Activated T-helper 1 cell treated with anti-CD3 and anti-CD28 coated beads, Interleukin-2, amount 50 U/mL, for 16 hours (primary cell): ENCODE measurements at places on chromosomes 2 and 18.

DNA sequence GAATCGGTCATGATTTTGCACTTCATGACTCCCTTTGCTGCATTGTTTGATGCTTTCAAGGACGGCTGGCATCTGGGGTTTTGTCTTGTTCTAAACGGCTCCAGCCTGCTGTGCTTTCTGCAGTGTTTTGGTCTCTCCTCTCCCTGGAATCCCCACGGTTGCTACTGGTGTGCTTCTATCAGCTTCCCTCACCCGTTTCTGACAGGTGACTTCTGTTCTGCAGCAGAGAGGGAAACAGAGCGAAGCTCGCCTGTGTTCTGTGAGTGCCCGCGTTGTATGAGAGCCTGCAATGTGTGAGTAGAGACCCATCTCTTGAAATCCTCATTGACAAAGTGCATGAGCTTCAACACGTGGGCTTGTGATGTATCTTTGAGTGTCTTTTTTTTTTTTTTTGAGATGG, 102.8 kb downstream of the DCDC2C start:
- no peak for DNase-seq

GRCh38 chr2:156703642-156704041, 267.5 kb downstream of the GPD2 start:
- DNase-seq: no peak

GRCh38 chr2:158894078-158894477, 74.4 kb upstream of the TANC1 start:
- no peak for DNase-seq

DNA sequence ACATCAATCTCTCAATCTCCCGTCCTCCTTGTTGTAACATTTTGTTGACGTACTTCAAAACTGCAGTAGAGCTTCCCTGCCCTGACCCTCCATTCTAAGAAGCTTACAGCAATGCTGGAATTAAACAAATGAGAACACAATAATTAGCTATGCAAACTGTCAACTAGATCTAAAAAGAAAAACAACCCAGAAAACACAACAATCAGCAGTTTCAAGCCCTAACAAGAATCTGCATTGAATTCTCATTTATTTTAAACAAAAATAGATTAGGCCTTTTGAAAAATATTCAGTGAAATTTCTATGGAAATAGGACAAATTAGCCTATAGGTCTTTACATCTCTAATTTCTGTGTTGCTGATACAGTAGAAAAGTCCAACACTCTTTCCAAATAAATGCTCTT, 807.0 kb upstream of the FSHR start:
- DNase-seq: no peak

DNA sequence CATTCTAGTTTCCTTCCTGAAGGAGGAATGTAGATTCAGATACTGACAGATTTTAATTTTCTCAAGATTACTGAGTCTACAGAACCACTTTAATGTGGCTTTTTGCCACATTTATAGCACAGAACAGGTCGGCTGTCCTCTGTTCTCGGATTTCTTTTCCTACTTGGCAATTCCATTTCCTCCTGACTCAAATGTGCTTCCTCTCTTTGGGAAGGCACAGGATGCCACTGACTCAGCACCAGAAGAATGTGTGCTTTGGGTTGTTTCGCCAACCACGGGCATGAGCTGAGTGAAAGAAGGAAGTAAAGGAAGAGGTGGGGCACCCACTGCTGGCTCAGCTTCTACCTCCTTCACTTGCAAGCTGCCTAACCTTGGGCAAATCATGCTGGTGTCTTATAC, 970.6 kb upstream of the ACVR2A start:
- DNase-seq: no peak

GRCh38 chr18:66623821-66624220, 19.9 kb upstream of the CDH19 start:
- no peak for DNase-seq

DNA sequence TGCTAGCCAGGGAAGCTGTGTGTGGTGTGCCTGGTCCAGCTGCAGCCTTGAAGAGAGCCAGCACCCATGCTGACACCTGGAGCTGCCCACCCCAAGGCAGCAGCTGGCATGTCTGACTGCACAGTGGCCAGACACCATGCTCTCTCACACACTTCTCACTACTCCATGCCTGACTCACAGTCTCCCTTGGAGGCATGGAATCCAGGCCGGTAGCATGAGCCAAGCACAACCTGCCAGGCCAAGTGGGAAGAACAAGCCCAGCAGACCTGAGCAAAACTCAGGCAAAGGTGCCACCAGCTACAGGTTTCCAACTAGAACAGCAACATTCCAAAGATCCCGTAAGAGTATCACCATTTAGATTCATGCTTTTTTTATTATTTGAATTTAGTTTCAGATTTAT, 625.3 kb upstream of the LRRTM4 start:
- DNase-seq: no peak

- DNase-seq: no peak
Observed at GRCh38 chr18:36329684-36330434, 32.3 kb downstream of the FHOD3 start.

GRCh38 chr2:52145005-52145404, 1113.1 kb upstream of the NRXN1 start:
- DNase-seq: no peak

DNA sequence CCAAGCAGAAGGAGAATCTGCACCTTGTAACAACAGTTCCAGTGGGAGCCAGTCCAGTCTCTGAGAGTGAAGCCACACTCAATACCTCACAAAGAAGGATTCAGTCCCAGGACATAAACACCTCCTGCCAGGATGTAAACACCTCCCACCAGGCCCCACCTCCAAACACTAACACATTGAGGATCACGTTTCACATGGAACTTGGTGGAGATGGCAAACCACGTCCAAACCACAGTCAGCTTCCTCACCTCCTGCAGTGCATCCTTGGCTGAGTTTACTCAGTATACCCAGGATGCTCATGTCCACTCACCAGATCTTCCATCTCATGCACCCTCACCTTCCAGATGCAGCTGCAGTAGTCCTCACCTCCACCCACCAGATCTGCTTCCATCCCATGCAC, 37.8 kb upstream of the TMEM18 start:
- no peak for DNase-seq

- DNase-seq: no peak
Observed at GRCh38 chr2:209976698-209977385, 25.6 kb upstream of the RPE start.

DNA sequence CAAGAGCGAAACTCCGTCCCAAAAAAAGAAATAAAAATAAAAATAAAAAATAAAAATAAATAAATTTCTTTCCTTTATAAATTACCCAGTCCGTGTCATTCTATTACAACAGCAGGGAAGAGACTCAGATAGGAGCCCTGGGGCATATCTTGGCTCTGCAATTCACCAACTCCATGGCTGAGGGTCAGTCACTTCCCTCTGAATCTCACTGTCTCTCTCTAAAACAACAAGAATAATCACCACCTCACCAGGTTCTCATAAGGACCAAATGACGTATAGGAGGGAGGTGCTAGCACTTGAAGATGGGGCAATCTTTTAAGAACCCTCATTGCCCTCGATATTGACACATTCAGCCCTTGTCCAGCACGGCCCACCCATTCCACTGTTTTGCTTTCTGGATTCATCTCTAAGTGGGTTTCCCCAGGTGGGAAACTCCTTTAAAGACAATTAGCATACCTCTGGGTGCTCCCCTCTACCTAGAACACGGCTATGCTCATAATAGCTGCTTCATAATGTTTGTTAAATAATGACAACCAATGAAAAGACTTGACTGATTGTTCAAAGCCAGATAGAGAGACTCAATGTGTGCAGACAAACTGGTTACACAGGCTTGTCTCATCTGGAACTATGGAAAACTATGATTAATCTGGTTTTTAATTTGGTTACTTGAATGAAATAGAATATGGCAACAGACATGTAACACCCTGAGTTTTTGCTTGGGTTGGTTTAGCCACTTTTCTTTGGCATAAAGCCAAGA, 15.1 kb downstream of the MYCN start:
- no peak for DNase-seq

- no peak for DNase-seq
Observed at GRCh38 chr2:159542101-159542500, 74.2 kb downstream of the BAZ2B start.

- no peak for DNase-seq
Observed at GRCh38 chr18:47345291-47345690, 93.8 kb upstream of the SKOR2 start.

DNA sequence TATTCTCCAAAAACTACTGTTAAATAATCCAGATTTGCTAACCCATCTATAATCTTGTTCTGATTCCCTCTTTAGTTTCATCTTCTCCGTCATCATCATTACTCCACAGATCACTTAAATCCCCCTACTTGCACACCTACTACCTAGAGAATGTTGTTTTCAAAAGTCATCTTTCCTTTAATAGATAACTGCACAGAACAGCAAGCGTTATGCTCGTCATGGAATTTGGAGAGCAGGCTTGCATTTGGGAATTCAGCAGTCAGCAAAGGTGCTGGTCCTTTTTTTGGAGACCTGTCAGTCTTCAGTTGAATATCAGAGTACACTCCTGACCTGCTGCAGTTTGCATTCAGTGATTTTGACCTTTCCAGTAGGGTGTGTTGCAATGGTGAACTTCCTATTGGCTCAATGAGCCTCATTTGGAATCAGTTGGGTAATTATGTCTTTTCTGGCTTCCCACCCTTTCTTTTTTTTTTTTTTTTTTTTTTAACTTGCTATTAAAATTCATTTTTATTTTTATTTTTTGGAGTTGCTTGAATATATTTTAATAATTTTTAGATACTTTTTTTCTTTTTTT, 110.6 kb downstream of the HNRNPLL start:
- no peak for DNase-seq

GRCh38 chr2:23544589-23545295, 159.8 kb downstream of the KLHL29 start:
- DNase-seq: no peak

DNA sequence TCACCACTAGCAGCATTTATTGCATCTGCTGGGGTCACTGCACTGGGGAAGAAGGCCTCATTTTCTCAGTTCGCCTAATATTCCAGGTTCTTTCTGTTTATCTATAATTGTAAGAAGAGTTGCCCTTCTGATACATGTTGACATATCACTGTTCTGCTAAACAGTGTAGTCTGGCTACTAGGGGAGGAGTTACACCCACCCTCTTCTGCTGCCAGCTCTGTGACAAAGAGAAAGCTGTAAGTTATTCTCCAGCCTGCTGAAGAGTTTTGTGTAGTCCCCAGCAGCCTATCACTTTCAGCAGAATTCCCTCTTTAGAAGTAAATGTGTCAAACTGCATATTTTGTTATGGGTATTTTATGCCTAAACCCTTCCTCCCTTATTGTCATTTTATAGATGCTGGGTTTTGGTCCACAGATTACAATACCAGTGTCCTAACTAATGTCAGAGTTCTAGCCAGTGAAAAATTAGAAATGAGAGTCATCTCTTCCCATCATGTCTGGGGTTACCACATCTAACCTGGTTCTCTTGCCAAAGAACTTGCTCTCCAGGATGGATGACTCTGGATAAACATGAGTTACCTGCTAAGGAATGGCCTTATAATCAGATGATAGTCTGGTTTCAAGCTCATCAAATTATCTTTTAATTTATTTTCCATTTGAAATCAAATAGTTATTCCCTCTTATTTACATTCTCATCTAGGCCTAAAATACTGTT, 5.6 kb upstream of the MBOAT2 start:
- DNase-seq: no peak

GRCh38 chr2:104707056-104707455, 146.9 kb upstream of the POU3F3 start:
- DNase-seq: no peak

- DNase-seq: no peak
Observed at GRCh38 chr2:76446872-76447271, 736.2 kb upstream of the GCFC2 start.

DNA sequence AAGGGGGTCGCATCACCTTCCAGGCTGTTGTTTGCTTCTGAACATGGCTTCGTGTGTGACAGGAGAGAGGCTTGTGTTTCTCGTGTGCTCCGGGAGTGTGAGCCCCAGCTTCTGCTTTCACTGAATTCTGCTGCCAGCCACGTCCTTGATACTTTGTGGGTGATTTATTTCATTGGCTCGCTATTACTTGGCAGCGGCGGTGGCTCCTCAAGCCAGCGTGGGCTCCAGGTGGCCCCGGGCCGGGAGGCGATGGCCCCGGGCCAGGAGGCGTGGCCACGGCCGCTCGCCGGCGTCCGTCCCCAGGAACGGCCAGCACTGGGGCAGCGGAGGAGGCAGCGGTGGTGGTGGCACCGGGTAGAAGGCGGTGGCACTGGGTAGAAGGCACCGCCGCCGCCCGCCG, 63.1 kb downstream of the NAPG start:
- no peak for DNase-seq

DNA sequence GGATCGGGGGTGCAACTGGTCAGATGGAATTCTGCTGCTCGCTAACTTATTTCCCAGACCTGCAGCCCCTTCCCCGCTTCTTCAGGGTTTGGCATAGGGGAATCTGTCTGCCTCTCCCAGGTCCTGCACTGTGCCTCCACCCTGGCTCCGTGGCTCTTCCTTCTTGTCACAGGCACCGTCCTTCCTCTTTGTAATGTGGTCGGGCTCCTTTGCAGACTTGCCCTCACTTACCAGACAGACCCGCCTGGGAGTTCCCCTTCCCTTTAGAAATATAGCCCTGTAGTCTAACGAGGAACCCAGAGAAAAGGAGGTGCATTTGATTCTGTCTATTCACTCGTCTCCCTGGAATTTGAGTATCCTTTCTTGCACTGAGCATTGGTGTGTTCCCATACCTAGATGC, 63.9 kb upstream of the PAX8 start:
- no peak for DNase-seq

DNA sequence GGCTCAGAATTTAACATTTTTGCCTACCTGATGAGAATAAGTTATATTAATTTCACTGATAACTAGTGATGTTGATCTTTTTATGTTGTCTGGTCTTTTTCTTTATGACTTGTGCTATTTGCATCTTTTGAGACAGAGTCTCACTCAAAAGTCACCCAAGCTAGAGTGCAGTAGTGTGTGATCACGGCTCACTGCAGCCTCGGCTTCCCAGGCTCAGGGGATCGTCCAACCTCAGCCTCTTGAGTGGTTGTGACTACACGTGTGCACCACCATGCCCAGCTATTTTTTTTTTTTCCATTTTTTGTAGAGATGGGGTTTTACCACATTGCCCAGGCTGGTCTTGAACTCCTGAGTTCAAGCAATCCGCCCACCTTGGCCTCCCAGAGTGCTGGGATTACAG, 7.5 kb downstream of the SMCHD1 start:
- no peak for DNase-seq

- DNase-seq: no peak
Observed at GRCh38 chr2:10382354-10383061, 65.6 kb downstream of the ODC1 start.
